ENCODE measurements at places on chromosomes 13 and 19.

GRCh38 chr19:16518061-16518460 lies 21.9 kb downstream of the C19orf44 start:
- no peak for DNase-seq

GRCh38 chr19:39917561-39918182 lies 16.8 kb downstream of the FCGBP start:
- DNase-seq: no peak

DNA sequence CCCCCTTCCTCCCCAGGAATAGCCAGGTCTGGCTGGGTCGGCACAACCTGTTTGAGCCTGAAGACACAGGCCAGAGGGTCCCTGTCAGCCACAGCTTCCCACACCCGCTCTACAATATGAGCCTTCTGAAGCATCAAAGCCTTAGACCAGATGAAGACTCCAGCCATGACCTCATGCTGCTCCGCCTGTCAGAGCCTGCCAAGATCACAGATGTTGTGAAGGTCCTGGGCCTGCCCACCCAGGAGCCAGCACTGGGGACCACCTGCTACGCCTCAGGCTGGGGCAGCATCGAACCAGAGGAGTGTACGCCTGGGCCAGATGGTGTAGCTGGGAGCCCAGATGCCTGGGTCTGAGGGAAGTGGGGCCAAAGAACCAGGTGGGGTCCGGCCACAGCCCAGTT lies 3.2 kb downstream of the KLK2 start:
- no peak for DNase-seq

DNA sequence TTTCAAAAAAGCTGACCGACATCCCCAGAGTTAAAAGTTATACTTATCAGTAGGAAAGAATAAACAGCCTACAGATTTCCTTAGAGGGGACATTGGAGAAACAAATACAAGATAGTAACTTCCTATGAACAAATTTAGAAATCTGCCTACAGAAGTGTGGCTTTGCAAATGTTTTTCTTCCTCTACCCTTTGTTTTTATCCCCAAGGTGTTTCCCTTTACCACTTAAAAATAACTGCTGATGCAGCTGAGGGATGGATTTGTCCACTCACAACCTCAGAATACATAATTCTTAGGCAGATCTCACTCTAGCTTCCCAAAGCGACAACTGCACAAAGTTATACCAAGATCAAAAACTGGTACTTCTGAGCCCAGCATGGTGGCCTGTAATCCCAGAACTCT lies 20.9 kb downstream of the MED4 start:
- no peak for DNase-seq

- no peak for DNase-seq
Measured at GRCh38 chr19:35718345-35719041, 690 bp downstream of the KMT2B start.
